ENCODE measurements at places on chromosomes 2 and 18.

DNA sequence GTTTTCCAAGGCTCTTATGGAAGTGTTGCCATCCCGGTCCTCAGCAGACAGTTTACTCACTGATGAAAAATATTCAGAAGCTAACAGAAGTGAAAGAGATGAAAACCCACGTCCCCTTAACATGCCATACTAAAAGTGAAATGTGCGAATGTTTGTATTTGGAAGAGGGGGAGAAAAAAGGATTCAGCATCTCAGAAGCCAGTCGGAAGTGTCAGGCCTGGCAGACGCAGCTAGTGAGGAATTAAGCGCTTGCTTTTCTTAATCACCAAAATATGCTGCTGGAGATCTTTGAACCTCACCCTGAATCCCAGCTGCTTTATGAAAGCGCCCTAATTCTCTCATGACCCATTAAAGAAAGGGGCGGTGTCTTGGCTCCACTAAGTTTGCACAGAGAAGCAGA is 653.7 kb downstream of the DCDC2C start:
- DNase-seq = no peak

DNA sequence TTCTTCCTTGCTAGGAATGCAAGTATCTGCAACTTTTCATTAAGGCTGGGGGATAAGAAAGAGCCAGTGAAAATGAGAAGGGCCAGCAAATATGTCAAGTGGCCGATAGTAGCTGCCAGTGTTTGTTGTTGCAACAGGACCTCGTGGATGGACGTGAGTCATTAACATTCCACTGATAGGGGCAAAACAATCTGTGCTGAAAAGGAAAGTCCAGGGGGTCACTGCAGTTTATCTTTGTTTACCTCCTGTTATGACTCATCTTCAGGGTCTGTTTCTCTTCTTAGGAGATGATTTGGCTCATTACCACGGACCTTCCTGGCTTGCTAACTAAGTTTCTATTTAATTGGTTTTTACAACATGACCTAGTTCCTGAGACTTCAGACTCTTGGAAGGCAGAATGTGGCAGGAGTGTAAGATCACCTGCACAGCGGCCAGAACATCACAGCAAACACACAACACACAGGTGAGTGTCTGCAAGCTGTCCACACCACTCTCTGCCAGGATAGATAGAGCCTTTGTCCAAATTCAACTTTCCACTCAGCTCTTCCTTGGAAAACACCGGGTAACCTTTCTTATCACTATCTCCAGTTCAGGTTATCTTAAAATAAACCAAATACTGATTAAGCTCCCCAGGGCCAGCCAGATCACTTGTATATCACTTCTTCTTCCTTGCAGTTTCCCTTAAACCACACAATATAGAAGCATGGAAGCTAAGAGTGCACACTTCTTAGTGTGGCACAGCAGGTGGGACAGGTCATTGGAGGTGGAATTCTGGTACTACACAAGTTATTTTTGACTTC is 157.5 kb upstream of the LMAN1 start:
- no peak for DNase-seq

DNA sequence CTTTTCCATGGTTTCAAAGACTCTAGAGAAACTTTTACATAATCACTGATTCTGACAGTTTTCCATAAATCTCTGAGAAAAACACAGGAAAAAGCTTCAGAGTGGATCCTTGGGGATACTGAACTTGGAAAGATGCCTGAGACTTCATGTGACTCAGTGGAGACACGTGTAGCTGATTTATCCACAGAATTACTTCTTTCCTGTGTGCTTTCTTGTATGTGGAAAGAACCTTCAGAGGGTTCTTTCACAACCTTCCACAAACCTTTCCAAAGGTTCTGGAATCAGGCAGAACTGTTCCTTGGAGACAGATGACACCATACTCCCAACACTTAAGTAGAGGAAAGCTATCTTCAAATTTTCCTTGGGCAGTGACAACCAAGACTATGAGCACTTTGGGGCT is 207.2 kb downstream of the RND3 start:
- peak; percentile 74 for DNase-seq

GRCh38 chr2:165122521-165122920 is 81.3 kb downstream of the SCN3A start:
- no peak for DNase-seq

DNA sequence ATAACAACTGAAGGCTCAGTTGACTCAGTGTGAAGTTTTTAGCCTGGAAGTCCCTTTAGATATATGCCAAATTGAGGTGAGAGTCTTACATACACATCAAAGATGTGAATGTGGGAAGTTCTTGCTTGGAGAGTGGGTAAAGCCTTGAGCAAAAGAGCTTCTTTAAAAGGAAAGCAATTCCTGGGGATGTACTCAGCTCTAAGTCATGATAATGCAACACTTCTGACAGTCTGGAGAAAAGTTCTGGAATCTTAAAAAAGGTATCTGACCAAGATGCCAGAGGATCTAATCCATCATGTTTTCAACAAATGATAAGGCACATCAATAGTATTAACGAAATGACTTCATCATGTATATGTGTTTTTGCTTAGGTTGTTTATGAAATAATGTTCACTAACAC is 351.2 kb downstream of the CDH19 start:
- DNase-seq = no peak

DNA sequence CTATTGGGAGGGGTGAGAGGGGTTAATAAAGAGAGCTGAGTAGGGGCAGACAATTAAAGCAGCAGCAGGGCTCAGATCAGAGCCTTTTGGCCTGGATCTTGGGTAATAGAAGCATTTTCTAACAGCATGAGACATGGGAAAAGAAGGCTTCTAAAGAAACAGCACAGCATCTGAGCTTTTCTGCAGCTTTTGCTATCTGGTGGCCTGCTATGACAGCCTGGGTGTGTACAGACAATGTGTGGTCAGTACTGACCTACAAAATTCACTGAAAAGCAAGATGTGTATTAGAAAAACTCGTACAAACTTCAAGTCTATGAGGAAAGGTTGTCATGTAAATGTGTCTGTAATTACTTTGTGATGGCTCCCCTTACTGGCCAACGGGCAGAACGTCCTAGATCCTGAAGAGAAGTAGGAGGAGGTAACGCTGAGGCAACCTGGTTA is 95.6 kb downstream of the GALNT3 start:
- peak; percentile 48 for DNase-seq

DNA sequence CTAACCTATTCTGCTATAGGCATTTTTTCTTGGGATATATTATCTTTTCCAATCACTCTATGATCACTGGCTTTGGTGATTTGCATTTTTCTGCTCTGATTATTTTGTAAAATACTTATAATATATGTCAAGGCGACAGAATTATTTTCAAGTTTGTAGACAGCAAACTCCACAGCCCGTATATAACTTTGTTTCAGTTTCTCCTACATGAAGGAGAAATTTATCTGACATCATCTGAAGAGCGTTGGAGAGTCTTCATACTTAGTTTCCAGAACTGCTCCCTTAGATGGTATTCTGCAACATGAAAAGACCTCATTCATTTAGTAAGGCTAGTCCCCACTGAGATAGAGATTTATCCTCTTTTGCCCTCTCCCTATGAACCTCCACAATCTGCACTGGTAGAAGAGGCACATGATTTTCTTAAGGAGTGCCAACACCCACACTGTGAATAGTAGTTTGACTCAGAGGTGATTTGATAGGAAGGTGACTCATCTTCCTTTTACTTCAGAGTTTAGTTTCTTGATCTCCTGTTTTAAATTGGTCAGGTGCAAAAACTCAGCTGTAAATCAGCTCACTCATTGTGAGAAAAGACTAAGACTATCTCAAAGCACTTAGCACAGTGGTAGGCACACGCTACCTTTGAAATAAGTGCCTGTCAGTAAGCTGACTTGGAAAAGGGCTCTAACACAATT is 1848.6 kb upstream of the CELF4 start:
- no peak for DNase-seq

- DNase-seq = no peak
Measured at GRCh38 chr18:54506516-54507261, 84.4 kb upstream of the DYNAP start.

DNA sequence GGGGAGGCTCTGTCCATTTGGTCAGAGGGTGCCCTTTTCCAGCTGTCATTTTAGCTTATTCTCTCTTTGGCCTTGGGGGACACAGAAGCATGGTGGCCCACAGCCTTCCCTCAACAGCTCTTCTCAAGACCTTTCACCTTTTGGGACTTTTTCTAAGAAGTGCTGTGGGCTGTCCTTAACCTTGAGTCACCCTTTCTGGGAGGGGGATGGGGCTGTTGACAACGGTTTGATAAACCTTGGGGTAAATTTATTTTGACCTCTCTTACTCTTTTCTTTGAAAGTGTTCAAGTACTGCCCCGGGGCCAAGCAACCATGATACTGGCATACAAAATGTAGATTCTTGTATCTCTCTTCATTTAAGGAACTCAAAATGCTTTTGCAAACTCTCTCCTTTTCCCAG is 13.7 kb downstream of the IGFBP5 start:
- DNase-seq = no peak

GRCh38 chr2:85560812-85561279 is 447 bp downstream of the GGCX start:
- no peak for DNase-seq

- DNase-seq = no peak
Measured at GRCh38 chr2:184425083-184425482, 173.2 kb upstream of the ZNF804A start.

DNA sequence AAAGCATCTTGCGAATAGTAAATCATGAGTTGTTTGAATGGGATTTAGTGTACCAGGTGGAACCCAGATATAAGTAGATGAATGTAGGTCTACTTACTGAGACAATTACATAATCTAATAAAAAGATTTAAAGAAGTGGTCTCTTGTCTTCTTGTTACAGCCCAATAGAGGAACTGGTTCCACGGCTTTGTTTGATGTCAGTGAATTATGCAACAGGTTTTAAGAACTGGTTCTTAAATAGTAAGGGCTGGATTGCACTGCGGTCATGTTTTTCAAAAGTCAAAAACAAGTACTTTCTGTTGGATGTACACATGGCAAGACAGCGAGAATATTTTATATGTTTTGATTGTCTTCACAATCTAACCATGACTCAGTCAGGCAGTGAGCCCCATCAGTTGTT is 15.4 kb upstream of the SLC9A2 start:
- no peak for DNase-seq

DNA sequence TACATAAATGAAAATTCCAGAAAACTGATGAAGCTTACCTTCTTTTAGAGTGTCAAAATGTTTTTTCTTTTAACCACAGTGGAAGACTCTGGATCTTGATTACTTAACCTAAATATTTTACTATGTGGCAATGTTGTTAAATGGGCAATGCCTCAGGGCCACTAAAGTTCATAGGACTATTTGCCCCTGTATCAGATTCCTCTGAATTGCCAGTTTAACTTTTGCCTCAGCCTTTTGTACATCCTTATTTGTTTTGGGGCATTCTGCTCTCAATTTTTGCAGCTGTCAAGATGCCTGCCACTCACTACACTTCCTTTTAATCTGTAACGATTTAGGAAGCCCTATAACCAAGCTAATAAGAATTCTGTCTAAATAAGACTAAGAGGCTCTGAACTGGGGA is 31.7 kb upstream of the SERTAD2 start:
- DNase-seq = no peak

- no peak for DNase-seq
Measured at GRCh38 chr2:16417726-16418125, 247.9 kb downstream of the CYRIA start.

DNA sequence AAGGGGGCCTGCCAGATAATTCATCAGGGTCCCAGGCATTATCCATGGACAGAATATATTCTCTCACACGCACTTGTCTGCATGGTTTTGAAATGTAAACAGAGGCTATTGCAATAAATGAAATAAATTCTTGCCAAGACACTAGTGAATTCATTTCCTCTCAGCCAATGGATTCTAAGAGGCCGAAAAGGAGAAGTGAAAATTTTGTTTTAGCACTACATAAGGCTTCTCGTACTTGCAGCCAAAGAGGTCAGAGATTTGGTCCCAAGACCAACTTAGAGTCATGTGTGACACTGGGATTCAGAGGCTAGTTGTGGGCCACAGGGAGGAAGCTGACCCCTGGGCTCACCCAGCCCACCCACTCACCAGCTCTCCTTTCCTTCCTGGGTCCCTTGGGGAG is 184.1 kb upstream of the GLI2 start:
- no peak for DNase-seq

GRCh38 chr2:232488721-232489300 is 1.2 kb upstream of the ECEL1 start:
- DNase-seq = no peak

GRCh38 chr2:197121756-197122385 is 188.7 kb downstream of the ANKRD44 start:
- DNase-seq = no peak

DNA sequence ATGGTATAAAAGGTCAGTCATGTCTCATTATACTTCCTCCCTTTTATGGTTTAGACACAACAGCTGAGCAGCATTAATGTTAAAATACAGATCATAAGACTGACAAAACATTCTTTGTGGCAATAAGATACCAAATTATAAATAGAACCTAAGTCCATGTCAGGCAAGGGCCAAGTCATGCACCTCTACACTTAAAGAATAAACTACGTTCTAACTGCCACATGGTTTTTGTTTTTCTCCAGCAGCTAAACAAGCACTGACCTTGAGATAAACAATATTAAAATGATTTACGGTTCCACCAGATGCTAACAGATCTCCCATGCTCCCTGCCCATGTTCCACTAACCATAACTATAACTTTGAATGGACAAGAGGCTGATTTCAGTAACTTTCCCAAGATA is 368.6 kb upstream of the TFPI start:
- no peak for DNase-seq

DNA sequence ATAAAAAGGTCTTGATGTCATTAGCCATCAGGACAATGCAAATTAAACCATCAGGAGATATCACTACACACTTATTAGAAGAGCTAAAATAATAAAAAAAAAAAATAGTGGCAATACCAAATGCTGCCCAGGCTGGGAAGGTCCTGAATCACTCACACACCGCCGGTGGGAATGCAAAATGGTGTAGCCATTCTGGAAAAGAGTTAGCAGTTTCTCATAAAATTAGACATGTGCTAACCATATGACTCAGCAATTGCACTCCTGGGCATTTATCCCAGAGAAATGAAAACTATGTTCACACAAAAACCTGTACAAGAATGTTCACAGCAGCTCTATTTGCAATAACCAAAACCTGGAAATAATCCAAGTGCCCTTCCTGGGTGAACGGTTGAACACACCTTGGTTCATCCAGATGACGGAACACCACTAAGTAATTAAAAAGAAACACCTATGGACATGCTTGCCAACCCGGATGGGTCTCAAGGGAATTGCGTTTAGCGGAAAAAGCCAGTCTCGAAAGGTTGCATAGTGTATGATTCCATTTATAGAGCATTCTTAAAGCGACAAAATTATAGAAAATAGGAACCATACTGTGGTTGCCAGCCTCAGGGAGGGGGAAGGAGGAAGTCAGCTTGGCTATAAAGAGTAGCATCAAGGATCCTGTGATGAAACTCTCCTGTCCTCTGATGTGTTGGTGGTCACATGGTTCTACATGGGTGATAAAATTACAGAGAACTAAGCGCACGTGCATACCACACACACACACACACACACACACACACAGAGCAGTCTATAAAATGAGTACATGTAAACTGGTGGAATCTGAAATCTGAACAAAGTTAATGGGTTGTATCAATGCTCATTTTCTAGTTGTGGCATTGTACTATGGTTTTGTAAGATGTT is 4.6 kb downstream of the MBP start:
- DNase-seq = no peak
